ENCODE measurements at places on chromosomes 13 and 19. TPM values are rescaled to one million over a fixed set of nuclear protein-coding genes. Genes with fewer than 3 reads are reported as not detected.

DNA sequence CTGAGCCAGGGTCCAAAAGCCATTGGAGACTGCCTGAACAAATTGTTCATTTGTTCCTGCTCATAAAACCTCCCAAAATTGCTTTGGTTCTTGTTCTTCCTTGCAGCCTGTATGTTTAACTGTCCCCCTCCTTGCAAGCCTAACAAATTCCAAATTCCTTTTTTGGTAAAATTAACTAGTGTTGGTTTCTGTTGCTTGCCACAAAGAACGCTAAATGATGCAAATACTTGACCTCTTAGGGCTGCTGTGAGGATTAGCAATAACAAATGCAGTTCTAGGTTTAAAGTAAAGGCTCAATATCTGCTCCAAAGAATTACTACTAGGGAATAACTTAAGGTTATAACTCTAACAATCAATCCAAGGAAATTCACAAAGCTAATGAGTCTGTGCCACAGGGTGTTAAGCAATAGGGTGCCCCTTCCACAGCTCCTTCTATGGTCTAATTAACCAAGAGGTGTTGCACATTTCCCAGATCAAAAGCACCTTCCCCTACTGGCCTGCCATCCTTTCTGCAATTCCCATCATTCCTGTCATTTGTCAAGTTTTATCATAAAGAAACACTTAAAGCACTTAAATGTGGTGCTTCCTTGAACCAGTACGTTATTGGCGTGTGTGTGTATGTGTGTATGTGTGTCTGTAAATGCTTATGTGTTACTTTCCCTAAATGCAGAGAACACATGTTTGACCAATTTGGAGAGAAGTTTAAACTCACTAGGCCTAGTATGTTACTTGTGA, 110.2 kb downstream of the RAP2A start:
- no peak for DNase-seq

ZNF350 gene
- 31.3 TPM for total RNA-seq

GRCh38 chr13:93984876-93985275, 494.6 kb downstream of the DCT start:
- DNase-seq: no peak

DNA sequence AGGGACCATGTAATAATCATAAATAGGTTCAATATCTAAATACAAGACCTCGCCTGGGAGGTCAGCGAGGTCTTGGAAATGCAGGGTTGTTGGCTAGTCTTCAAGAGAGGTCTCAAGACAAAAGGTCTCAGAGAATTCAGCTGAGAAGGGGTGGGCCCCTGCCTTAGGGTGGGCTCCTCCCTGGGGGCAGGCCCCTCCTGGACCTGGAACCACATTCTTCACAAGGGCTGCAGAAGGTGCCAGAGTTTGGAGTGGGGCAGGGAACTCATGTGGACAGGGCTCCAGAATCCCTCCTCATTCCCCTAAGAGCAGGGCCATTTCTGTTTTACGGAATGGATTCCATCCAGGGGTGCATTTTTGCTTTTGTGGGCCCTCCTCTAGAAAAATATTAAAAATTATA, 10.2 kb downstream of the CEACAM18 start:
- no peak for DNase-seq

GRCh38 chr19:36225219-36225892, 10.4 kb downstream of the ZNF146 start:
- DNase-seq: no peak
